ENCODE measurements at places on chromosomes 12 and 14.

DNA sequence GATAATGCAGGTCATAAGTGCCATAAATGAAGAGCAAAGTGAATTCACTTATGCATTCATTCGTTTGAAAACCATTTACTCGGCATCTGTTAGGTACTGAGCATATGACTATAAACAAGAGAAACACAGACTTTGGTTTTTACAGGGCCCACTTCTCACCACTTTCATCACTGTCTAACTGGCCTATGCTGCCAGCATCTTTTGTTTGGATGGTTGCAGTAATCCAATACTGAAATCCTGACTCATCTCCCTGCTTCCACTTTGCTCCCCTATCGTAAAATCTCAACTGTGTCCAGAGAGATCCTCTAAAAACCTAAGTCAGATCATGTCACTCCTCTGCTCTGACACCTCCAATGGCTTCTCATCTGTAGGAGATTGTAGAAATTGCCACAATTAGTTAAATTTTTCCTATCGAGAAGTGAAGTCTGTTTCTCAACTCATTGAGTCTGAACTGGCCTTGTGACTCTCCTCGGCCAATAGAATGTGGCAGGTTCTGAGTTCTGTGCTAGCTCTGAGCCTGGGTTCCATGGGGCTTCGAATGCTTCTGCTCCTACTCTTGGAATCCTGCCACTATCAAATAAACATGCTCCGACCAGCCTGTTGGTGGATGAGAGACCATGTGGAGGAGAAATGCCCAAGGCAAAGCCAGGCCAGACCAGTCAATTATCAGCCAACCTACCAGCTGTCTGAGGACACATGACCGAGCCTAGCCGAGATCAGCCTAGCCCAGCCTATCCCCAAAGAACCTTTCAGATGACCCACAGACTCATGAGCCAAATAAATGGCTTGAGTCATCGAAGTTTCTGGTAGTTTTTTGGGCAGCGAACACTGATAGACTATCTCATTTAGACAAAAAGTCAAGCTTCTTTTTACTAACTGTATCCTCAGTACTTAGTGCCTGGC is 2.2 kb upstream of the BATF start:
- H3K27me3 ChIP-seq: peaks cover 16% of the 10 kb centered on the region
- H3K27ac ChIP-seq: no peak overlapping the region
- no peaks in the 10 kb centered on the region for H3K36me3 ChIP-seq
- DNase-seq: no peak

DNA sequence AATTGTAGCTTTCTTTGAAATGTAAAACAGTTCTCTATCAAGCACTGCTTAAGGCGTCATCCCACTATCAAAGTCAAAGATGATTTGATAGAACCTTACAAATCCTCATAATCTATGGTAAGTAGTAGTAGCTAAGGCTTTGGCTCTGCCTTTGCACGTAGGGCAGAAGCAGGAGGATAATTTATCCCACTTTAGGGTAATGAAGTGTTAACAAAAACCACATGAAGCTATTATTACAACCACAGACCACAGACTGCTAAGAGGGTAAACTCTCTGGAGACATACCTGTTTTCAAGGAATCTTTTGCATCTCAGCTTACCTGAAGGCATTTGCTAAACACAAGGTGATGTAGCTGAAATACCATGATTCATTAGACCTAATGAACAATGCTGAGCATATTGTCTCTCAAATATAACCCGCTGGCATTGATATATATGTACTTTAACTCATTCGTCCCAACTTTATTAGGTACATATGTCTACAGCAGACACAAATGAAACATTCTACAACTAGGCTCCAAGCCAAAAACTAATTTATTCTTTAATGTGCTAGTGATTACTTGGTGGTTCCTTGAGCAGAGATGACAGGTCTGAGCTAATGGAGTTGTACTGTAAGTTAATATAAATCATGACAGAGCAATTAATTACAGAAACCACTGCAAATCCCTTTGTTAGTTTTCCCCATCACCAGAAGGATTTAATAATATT is 368.8 kb downstream of the ETNK1 start:
- no peaks in the 10 kb centered on the region for H3K27me3 ChIP-seq
- no peaks in the 10 kb centered on the region for H3K36me3 ChIP-seq
- H3K27ac ChIP-seq: no peak overlapping the region
- H3K4me3 ChIP-seq: no peak overlapping the region

- no peaks in the 10 kb centered on the region for H3K27me3 ChIP-seq
- H3K4me1 ChIP-seq: no peaks in the 10 kb centered on the region
Observed at GRCh38 chr12:34212651-34213050, 190.4 kb downstream of the ALG10 start.

DNA sequence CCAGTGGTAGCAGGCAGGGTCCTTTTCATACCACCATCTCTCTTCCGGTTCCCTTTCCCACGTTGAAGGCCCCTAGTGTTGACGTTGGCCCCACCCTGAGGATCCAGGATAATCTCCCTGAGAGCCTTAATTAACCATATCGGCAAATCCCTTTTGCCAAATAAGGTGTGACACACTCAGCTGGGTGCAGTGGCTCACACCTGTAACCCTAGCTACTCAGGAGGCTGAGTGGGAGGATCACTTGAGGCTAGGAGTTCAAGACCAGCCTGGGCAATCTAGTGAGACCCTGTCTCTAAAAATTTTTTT is 2.8 kb upstream of the TMEM119 start:
- H3K27me3 ChIP-seq: no peaks in the 10 kb centered on the region
- DNase-seq: no peak
- no peak overlapping the region for H3K4me3 ChIP-seq
- H3K4me1 ChIP-seq: peaks cover 14% of the 10 kb centered on the region

DNA sequence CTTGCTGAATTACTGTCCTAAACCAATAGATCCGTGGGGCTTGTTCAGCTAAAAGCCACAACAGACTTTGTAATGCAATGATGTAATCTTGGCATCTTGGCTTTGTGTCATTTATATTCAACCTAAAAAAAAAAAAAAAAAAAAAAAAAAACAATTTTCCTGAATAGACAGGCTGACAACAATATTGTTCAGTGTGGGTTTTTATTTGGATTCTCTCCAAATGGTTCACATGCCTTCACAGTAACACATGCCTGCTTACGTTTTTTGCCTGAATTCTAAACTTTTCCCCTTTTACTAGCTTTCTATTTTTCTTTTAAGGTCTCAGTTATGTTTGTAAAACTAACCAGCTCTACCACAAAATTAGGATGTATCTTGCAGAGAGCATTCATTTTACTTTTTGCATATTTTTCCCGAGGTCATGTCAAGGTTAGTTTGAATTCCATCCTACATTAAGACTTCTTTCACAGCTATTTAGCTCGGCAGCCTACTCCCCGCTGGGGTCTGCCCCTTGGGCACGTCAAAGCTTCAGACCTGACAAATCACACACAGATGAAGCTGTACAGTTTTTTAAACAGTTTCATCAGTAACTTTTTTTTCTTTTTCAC is 213.7 kb upstream of the NPAS3 start:
- H3K27ac ChIP-seq: no peak overlapping the region
- H3K36me3 ChIP-seq: no peaks in the 10 kb centered on the region
- peaks cover 8% of the 10 kb centered on the region for H3K4me1 ChIP-seq
- DNase-seq: no peak
- no peaks in the 10 kb centered on the region for H3K27me3 ChIP-seq
- peak overlapping the region; percentile 2 for H3K4me3 ChIP-seq

- H3K4me1 ChIP-seq: peaks cover 1% of the 10 kb centered on the region
- H3K27ac ChIP-seq: no peak overlapping the region
- H3K36me3 ChIP-seq: peaks cover 35% of the 10 kb centered on the region
- H3K4me3 ChIP-seq: no peak overlapping the region
- DNase-seq: no peak
- no peaks in the 10 kb centered on the region for H3K27me3 ChIP-seq
Observed at GRCh38 chr12:57621497-57622292, 10.5 kb downstream of the ARHGEF25 start.

GRCh38 chr12:6376870-6377666 is 1.7 kb upstream of the SCNN1A start:
- H3K4me3 ChIP-seq: no peak overlapping the region
- DNase-seq: no peak
- no peaks in the 10 kb centered on the region for H3K27me3 ChIP-seq
- H3K36me3 ChIP-seq: no peaks in the 10 kb centered on the region

GRCh38 chr12:21296348-21296747 is 38.4 kb downstream of the SLCO1A2 start:
- H3K27ac ChIP-seq: no peak overlapping the region
- H3K4me3 ChIP-seq: no peak overlapping the region
- no peaks in the 10 kb centered on the region for H3K36me3 ChIP-seq
- H3K27me3 ChIP-seq: no peaks in the 10 kb centered on the region

DNA sequence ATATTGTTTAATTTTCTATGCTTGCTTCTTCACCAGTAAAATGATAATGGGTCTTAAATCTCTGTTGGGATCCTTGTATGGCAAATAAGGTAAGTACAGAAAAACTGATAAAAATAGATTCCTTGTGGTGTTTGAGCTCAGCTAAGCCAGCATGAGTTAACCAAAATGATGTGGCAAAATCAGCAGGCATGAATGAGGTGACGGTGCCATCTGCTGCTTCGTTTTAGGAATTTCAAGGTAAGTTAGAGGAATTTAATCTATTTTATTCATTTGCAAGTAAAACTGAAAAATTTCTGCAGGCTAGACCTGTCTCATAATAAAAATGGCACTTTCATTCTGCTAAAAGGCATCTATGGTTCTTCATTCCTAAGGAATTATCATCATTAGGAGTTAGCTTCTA is 10.0 kb upstream of the CLEC7A start:
- no peak overlapping the region for H3K27ac ChIP-seq
- no peaks in the 10 kb centered on the region for H3K4me1 ChIP-seq
- DNase-seq: peak; percentile 24
- no peak overlapping the region for H3K4me3 ChIP-seq
- H3K27me3 ChIP-seq: no peaks in the 10 kb centered on the region

DNA sequence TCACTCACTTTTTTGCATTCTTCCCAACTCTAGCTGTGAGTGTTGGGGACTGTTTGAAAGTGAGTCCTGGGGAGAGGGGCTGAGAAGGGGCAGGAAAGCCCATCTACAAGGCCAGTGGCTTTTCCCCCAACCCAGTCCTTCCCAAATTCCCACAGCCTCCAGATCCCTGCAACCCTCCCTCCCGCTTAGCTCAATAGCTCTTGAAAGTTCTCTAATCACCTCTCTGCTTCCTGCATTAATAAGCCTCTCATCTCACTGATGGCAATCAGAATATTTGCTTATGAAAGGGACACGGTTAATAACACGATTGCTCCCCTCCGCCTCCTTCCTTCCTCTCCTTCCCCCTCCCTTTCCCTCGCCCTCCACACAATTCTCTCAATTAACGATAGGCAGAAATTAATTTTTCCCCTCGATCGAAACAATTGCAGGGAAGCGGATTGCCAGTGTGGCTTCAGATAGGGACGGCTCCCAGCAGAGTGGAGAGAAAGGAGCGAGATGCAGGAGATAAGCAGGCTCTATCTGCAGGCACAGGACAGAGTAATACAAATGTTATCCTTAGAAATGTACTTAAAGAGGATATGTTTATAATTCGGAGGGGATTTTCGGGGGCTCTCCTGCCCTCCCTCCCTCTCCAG is 15.1 kb upstream of the GPATCH2L start:
- no peak overlapping the region for H3K27ac ChIP-seq
- no peak for DNase-seq
- H3K4me3 ChIP-seq: no peak overlapping the region
- H3K4me1 ChIP-seq: no peaks in the 10 kb centered on the region
- H3K27me3 ChIP-seq: peaks cover 31% of the 10 kb centered on the region
- no peaks in the 10 kb centered on the region for H3K36me3 ChIP-seq

GRCh38 chr12:69007855-69008351 is 74.9 kb upstream of the CPM start:
- H3K4me3 ChIP-seq: no peak overlapping the region
- H3K4me1 ChIP-seq: peaks cover 21% of the 10 kb centered on the region
- H3K36me3 ChIP-seq: no peaks in the 10 kb centered on the region
- H3K27ac ChIP-seq: no peak overlapping the region

- no peaks in the 10 kb centered on the region for H3K27me3 ChIP-seq
- no peak overlapping the region for H3K4me3 ChIP-seq
- peaks cover 47% of the 10 kb centered on the region for H3K36me3 ChIP-seq
- H3K27ac ChIP-seq: peak overlapping the region; percentile 95
Observed at GRCh38 chr12:108802101-108802961, 55.1 kb downstream of the SSH1 start.

GRCh38 chr12:44817687-44818086 is 58.4 kb downstream of the NELL2 start:
- H3K4me3 ChIP-seq: no peak overlapping the region
- H3K27me3 ChIP-seq: no peaks in the 10 kb centered on the region
- H3K27ac ChIP-seq: no peak overlapping the region

DNA sequence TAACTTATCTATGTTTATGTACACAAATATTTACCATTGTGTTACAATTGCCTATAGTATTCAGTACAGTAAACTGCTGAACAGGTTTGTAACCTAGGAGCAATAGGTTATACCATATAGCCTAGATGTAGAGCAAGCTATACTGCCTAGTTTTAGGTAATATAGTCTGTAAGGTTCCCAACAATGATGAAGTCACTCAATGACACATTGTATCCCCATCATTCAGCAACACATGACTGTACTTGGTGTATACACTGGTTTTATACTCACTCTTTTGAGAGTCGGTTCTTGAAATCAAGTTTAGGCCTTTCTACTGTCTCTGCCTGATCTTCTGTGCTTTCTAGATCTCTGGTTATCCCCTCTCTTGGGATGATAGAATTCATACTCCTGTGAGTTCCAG is 5.5 kb downstream of the RNASE1 start:
- H3K27me3 ChIP-seq: no peaks in the 10 kb centered on the region
- no peak overlapping the region for H3K27ac ChIP-seq
- H3K36me3 ChIP-seq: no peaks in the 10 kb centered on the region
- DNase-seq: no peak
- peaks cover 15% of the 10 kb centered on the region for H3K4me1 ChIP-seq
- no peak overlapping the region for H3K4me3 ChIP-seq

DNA sequence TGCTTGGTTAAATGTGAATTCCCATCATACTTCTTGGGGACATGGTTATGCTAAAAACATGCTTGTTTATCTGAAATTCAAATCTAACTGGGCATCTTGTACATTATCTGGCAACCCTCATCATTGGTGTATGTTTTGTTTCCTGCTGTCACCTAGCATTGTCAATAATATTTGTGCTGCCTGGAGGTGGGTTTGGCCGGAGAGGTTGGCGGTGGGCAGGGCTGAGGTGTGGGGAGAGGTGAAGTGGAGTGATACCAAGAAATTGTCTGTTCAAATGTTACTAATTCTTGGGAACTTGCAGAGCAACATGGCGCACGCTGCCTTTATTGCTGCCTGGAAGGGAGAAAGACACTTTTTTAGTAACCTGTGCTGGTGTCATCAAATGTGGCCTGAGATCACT is 280.5 kb downstream of the VRK1 start:
- no peaks in the 10 kb centered on the region for H3K36me3 ChIP-seq
- H3K4me3 ChIP-seq: no peak overlapping the region
- no peak for DNase-seq
- H3K27me3 ChIP-seq: no peaks in the 10 kb centered on the region
- no peak overlapping the region for H3K27ac ChIP-seq

- DNase-seq: no peak
- H3K4me3 ChIP-seq: no peak overlapping the region
- peaks cover 70% of the 10 kb centered on the region for H3K36me3 ChIP-seq
- H3K27me3 ChIP-seq: no peaks in the 10 kb centered on the region
- H3K4me1 ChIP-seq: no peaks in the 10 kb centered on the region
- H3K27ac ChIP-seq: no peak overlapping the region
Observed at GRCh38 chr12:42442888-42443287, 116.9 kb downstream of the PPHLN1 start.

All from neuronal stem cell (in vitro differentiated cells).